Activated CD4-positive, alpha-beta memory T cell treated with anti-CD3 and anti-CD28 coated beads for 36 hours (primary cell): ENCODE measurements at places on chromosomes 5 and 9. TPM values are rescaled to one million over a fixed set of nuclear protein-coding genes. Genes with fewer than 3 reads are reported as not detected.

KIAA0825 gene
- total RNA-seq: 0.68 TPM

GRCh38 chr9:85981369-85981768 is 40.4 kb downstream of the NAA35 start:
- no peak for DNase-seq

DNA sequence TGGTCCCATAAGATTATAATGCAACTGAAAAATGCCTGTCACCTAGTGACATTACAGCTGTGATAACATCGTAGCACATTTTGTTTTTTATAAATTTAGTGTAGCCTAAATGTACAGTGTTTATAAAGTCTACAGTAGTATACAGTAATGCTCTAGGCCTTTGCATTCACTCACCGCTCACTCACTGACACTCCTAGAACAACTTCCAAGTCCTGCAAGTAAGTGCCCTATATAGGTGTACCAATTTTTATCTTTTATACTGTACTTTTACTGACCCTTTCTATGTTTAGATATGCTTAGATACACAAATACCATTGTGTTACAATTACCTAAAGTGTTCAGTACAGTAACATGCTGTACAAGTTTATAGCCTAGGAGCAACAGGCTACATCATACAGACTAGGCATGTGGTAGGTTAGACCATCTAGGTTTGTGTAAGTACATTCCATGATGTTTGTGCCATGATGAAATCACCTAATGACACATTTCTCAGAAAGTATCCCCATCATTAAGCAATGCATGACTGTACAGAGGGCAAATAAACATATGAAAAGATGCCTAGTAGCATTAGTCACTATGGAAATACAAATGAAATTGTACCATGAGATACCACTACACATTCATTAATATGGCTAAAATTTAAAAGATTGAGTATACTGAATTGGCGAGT is 127.6 kb downstream of the TRPM6 start:
- DNase-seq: no peak

GRCh38 chr9:124022201-124023121 is 10.9 kb downstream of the LHX2 start:
- DNase-seq: no peak

DNA sequence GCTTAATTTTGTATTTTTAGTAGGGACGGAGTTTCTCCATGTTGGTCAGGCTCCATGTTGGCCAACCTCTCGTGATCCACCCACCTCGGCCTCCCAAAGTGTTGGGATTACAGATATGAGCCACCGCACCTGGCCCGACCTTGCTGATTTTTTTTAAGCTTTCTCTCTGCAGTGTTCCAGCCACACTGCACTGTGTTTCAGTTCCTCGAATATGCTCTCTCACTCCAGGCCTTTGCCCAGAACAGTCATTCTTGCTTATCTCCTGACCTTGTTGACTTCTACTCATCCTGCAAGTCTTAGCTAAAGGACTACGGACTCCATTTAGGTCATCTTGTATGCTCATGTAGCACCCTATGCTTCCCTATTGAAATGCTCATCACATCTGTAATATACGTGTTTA is 3.3 kb downstream of the SNAPC3 start:
- no peak for DNase-seq
